ENCODE measurements at places on chromosomes 1 and 21.

DNA sequence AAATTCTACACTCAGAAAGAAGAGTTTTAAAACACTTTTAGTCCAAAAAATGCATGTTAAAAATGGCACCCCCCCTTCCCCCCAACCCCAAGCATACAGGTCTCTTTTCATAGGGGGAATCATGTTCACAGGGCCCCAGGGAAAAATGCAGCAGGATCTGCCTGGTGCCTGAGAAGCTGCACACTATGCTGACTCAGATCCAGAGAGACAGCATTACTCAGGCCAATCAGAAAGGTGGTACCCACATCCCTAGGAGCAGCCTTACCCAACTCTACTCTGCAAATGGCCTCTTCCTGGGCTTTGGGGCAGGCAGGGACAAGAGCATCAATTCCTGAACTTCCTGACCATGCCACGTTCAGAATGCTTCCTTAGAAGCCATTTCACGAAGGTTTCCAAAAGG is 119.0 kb downstream of the HIVEP3 start:
- DNase-seq: no peak

DNA sequence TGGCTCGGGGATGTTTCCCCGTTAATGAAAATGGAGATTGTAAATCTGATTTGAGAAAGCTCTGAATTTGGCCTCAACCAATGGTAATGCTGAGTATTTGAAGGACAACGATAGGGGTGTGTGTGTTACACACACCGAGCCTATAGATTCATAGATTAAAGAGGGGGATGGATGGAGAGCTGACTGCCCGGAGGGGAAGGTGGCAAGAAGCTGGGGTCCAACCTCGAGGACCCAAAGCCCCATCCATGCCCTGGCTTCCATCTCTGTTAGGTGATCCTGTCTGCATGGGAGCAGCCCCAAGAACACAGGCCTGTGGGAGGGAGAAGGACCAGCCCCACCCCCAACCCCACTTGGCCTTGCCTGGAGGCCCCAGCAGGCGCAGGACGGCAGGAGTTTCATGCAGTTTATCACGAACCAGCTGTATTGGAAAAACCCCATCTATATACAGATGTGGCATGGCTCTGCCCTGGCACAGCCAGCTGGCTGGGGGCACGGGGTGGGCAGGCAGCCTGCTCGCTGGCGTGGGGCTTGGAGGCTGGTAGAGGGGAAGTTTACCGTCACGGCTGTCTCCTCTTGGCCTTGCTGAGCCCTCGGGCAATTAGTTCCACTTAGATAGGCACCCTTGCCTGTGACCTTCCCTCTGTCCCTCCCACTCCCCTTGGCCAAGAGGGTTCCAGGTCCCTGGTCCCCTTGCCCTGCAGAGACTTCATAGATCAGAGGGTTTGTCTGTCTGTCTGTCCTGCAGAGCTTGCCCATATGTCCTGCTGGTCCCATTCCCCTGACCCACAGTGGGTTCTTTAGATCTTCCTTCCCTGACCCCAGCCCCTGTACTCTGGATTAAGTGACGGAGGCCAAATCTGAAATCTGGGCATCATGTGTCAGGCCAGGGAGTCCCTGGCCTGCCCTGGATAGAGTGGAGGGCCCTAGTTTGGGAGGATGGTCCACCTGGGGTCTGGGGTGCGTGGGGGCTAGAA is 3.0 kb downstream of the HSPB7 start:
- DNase-seq: no peak

DNA sequence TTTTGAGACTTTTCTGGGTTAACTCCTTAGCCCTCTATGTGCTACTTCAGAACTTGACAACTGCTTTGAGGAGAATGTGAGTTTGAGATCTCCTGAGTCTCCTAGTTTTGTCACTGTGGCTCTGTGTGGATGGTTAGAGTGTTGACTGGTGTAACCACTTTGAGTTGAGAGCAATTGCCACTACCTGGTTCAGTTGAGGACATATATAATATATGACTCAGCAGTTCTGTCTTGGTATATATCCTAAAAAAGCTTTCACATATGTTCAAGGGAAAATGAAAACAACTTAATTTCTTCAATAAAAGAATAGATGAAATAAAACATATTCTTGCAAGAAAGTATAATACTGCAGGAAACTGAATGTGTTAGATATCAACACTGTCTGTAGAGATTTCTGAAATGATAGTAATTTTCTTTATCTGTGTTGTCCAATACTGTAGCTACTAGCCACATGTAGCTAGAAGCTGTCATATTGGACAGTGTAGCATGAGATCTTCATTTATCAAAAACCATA is 96.7 kb upstream of the QSOX1 start:
- no peak for DNase-seq

DNA sequence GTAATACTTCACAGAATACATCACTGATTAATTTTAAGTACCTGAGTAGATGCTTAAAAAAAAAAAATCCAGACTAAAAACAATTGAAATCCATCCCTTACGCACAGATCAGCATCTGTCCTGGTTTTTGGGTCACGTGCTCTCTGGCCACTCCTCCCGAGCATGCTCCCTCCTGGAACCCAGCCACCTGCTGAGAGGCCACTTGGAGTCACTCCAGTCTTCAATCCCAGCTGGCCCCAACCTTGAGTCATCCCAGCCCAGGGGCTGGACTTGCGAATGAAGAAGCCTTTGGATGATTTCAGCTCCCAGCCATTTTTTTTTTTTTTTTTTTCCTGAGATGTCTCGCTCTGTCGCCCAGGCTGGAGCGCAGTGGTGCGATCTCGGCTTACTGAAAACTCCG is 8.9 kb downstream of the MAP1LC3C start:
- DNase-seq: no peak

DNA sequence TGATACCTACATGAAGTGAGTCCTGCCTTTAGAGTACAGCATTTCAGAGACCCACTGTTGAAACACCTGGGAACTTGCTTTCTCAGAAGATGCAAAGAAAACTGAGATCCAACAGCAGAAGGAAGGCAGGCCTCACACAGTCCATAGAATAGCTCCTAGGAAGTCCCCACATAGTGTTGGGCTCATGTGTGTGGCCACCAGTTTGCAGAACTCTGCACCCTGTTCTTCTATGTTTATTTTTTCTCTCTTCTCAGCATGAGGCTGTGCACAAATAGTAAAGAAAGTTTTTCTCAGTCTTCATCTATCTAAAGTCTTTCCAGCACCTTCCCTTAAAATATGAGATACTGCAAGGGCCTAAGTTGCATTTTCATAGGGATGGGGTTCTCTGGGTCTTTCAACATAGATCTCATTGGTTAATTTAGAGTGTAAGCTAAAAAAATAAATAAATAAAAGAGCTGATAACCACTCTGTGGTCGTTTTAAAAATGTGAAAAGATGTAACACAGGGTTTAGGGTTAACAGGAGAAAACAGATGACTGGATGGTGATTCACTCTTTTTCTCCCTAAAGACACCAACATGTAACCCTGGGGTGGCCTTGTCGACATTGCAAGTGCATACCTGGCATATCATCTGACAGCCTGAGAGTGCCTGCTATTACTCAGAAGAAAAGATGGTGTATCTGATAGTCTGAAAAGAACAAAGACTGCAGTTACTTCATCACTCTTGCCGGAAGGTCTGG is 94.6 kb downstream of the ZC3H11B start:
- no peak for DNase-seq

DNA sequence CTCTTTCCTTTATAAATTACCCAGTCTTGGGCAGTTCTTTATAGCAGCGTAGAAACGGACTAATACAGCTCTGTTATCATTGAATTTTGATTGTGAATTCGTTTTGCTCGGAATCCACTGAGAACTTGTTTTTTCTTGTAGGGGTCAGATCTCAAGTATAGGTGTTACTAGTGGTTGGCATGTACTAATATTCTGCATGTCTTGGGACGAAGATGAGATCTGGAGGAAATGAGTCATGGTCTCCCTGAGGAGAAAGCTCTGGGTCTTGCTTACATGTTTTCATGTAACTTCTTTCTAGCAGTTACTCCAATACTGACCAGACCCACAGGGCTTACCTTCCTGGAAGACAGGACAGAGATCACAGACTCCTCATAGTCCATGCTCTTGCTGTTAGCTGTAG is 30.3 kb downstream of the ZSCAN20 start:
- DNase-seq: no peak

DNA sequence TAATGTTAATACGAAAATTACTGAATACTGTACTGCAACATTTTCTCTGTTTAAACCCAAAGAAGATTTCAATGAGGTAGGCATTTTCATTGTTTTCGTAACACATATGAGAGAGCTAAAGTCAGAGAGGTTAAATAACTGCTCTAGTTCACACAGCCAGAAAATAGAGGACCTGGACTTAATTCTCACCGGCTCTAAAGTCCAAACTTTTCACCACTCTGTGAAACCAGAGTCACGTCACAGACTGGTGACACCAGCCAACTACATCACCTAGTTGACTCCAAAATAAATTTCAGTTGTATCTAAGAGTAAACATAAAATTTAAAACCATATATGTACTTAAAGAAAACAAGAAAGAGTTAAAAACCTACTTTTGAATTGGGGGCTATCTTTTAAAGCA is 146.7 kb downstream of the FCRL5 start:
- no peak for DNase-seq

GRCh38 chr21:40923407-40923806 is 76.4 kb upstream of the DSCAM start:
- DNase-seq: no peak

All from endothelial cell of umbilical vein (primary cell).